ENCODE measurements at places on chromosomes 7 and 10.

DNA sequence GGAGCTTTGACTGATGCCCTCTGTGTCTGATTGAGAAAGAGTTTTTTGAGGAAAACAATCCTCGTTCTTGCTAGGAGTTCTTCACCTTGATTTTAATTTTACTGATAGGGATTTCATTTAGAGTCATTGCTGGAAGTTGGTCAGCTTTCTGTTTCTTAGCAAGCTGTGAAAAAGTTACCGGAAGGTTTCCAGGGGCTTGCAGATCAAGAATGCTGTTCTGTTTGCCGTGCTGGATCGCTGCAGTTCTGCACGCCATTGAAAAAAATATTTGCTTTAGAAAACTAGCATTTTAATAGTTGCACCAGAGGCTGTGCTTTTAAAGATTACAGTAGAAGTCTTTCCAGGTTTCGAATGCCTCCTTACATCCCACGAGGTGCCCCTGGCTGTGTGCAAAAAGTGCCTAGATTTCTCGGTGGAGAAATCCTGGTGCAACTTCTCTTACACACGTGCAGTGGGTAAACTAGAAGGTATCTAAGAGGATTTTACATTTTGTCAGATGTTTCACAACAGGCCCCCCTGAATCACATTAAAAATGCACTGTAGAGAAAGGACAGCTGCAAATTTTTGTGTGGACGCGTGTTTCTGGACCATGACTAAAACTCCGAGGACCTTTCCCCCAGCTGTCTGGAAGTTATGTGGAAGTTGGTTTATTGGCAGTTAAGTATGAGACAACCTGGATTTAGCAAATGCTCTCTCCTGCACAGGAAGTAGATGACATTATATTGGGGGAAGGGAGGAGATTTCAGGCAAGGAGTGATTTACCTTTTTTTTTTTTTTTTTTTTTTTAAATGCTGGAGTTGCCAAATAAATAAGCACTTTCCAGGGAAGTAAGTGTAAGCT lies 5.8 kb downstream of the TCF7L2 start:
- DNase-seq: no peak

GRCh38 chr10:15558136-15558535 lies 161.6 kb downstream of the ITGA8 start:
- DNase-seq: no peak

DNA sequence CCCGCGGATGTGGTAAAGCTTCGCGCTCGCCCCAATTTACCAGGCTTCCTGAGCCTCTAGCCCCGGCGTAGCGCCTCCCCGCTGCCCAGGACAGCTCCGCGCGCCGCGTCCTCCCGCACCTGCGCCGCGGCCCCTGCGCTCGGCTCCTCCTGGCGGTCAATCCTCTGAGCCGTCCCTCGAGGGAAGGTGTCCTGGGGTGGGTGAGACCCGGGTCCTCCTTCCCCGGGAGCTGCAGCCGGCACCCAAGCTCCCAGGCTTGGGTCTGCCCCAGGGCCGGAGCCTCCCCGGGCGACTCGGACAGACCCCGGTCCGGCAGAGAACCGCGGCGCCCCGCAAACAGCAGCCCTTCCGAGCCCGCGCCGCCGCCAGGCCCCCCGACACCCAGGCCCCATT lies 512 bp downstream of the OSBPL3 start:
- peak; percentile 64 for DNase-seq

DNA sequence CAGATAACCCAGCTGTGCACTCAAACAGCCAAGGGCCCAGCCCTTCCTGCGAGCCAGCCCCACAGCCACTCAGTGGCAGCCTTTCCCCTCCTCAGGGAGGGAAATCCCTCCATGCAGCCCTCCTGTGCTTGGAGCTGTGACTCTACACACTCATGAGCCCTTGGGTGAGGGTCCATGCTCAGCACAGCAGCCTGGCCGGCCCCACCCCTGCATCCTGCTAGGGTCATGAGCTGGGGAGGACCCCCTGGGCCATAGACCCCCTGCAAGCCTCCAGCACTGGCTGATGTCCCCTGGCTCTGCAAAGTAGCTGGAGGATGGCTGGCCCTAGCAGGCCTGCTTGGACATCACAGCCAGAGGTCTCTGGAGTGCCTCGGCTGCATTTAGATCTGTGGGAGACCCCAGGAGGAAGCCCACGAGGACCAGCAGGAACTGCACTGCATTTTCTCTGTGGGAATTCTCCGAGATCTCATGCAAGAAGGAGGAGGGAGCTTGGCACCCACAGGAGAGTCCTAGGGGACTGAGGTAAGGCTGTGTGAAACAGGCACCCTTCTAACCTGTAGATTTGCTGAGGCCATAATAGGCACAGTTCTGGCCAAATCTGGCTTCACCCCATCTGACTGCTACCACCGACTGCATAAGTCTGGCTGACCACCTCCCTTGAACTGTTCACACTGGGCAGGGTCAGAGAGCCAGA lies 17.4 kb downstream of the TMEM273 start:
- DNase-seq: no peak

- no peak for DNase-seq
Measured at GRCh38 chr10:88802523-88803285, at the start of gene LIPM. LIPM (plus strand) TSS chr10:88802730; CDS start chr10:88802897, 167 bp downstream.

GRCh38 chr10:591646-592045 lies 97.8 kb downstream of the DIP2C start:
- DNase-seq: no peak

DNA sequence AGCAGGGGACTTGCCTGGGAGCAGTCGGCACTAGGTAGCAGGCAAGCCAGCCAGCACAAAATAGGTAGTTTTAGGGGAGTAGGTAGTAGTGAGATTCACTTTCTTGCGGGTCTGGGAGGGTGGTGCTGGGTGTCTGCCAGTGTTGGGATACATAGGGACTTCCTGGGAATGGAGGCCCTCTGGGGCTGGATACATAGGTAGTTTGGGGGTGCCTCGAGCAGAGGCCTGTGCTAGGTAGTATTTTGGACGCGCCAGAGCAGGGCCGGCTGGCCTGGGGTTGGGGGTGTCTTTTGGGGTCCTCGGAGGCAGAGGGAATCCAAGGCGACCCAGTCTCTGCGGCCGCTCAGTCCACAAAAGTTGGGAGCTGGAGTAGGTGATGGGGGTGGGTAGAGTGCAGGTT lies 2.0 kb upstream of the HOXA3 start:
- no peak for DNase-seq

DNA sequence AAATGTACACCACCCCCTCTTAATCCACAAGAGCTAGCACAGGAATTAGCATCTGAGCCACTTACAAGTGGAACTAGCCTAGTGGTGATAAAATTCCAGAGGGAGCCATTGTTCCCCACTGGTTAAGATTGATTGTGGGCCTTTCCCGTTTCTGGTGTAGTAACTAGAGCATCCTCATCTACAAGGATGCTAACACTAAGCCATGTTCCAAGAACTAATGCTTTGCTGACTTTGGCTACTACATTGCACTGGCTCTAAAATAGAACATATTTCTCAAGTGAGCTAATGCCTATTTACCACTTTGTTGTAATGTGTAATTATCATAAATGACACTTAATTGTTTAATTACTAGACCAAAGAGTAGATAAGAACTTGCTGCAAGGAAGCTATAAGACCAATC lies 143.7 kb downstream of the FZD1 start:
- no peak for DNase-seq

GRCh38 chr7:17313194-17313593 lies 14.7 kb downstream of the AHR start:
- DNase-seq: no peak

DNA sequence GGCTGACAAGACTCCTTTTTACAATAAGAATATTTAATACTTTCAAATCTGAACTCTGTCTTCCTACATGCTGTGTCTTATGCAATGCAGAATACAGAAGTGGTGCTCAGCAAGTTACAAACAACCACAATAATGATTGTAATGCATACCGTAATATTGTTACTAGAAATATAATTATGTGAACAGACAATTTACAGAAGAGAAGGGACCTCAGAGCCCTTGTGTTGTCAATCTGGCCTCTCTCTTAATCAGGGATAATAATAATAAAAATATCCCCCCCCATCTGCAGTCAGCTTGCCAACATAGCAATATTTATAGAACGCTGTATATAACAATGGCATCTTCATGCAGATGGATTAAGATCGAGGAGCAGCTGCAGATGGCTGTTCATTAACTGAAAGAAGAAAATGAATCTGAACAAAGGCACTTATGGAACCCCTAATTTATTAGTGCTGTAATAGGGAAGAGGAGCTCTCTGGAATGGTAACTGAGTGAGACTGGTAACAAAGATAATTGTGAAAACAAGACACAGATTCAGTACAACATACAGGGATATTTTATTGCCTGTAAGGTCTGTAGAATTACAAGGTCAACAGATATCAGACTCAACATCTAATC lies 106.3 kb downstream of the TMEM26 start:
- no peak for DNase-seq

GRCh38 chr10:679556-679955 lies 9.9 kb downstream of the DIP2C start:
- DNase-seq: no peak

DNA sequence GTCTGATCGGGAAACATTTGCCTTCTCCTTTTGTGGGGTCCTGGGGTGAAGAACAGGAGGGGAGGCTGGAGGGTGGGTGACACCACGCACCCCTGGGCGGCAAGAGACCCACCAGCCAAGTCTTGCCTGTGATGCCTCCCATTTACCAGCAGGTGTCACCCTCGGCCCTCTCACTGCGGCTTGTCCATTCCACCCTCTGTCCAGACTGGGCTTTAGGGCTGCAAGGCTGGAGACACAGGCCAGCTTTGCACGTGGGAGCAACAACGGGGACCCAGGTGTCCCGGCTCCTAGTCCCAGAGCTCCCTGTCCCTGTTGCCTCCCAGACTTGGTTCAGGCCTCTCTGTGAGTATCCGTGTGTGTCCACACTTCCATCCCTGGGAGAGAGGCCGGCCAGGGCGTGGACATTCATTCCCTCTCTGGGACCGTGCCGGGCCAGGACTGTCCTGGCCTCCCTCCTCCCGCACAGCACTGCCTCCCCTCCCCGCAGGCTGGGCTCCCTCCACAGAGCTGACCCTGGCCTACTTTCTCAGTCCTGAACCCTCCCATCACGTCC lies 36.2 kb upstream of the GTF2IRD1 start:
- peak; percentile 47 for DNase-seq

DNA sequence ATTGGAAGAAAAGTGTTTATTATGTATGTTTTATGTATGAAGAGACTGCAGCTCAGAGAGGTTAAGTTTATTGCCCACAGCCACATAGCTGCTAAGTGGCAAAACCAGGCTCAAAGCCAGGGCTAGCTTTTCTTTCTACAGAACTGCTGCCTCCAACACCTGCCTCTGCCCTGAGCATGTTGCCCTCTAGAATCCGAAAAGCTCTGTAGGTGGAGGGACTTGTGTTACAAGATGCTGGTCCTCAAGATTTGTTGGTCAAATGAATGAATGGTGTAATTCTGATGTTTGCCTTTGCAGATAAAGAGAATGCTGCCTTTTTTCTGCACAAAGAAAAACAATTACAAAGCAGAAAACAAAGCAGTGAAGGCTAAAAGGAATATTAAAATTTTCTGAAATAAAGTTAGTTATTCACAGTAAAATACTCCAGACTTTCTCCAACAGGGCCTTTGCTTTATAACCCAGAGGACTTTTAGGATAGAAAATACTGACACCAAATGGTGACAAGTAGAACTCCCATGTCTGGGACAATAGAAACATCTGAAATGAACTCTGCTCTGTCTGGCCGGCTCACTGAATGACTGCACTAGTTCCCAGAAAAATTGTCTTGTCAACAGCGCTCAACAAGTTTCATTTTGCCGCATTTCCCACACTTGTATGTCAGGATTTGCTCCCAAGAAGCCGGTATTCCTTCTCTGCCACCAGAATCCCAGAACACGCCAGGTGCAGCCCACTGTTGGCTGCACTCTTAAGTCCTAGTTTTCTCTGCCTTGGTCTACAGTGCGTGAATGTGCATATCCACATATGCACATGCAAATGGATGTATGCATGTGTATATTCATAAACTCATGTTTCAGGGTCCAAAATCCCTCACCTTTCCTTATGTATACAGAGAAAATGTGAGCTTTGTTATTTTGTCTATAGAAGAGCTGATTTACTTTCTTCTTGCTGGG lies 11.0 kb upstream of the DNTT start:
- DNase-seq: no peak

DNA sequence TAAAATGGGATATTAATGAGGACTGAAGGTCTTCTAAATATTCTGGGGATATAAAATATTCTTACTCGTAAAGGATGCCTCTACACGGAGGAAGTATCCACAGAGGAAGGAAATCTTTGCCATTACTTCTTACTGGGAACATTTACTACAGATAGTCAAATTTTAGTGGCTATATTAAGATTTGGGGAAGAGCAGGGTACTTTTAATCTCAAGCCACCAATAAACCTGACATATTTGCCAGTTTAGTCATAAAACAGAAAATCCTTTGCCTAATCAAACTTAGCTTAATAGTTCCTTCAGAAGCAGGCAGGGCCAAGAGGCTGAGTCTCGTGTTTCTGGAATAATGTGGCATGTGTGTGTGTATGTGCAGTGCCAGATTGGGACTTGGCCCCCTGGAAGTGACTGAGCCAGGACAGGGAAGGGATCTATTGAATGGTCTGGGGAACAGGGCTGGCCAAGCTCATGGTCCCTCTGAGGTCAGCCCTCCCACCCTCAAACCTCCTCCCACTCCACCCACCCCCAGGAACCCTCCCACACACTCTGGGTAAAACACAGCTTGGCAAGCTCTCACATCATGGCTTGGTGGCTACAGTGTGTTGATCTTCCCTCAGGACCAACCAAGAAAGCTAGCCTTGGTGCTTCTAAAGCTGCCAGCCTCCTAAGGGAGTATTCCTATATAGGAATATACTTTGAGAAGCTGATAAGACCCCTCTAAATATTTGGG lies 1.6 kb upstream of the PIK3CG start:
- DNase-seq: no peak

GRCh38 chr10:100817268-100817839 lies 72.0 kb downstream of the PAX2 start:
- DNase-seq: no peak

GRCh38 chr10:91345716-91346115 lies 64.4 kb upstream of the HECTD2 start:
- no peak for DNase-seq

GRCh38 chr10:90818736-90819135 lies 39.1 kb downstream of the HTR7 start:
- no peak for DNase-seq

GRCh38 chr10:49268185-49268584 lies 30.8 kb upstream of the C10orf71 start:
- DNase-seq: no peak

DNA sequence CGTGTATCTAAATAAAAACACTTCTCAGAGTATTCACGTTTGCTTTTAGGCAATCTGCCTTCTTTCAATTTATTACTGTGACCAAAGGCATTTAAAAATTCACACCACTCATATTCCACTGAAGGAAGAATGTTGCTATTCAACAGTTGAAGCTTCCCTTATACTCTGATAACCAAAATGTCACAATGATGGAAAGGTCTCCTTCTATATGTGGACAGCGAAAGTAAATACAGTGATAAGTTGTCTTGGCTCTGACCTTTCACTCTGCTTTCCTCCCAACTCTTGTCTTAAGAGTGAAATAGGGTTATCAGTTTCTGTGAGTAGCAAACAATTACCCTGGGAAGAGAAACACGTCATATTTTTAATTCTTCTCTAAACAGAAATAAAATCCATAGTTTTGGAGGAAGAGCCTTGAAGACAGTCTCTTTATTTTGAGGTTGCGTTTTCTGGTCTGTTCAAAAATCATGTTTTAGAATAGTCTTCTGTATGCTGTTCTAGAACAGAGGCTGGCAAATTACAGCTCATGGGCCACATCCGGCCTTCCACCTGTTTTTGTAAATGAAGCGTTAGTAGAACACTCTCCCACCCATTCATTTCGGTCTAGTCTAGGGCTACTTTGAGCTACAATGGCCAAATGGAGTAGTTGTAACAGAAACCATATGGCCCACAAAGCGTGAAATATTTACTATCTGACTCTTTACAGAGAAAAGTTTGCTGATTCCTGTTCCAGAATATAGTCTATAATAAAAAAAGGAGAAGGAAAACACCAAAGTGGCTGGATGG lies 41.3 kb downstream of the ETV1 start:
- no peak for DNase-seq
